Muscle of arm (tissue), 14 donors: ENCODE measurements at places on chromosomes 3 and 15. TPM values are rescaled to one million over a fixed set of nuclear protein-coding genes. Genes with fewer than 3 reads are reported as not detected.

- DNase-seq, result no peak
Measured at GRCh38 chr3:57331078-57331610, 38.7 kb upstream of the ASB14 start.

DNA sequence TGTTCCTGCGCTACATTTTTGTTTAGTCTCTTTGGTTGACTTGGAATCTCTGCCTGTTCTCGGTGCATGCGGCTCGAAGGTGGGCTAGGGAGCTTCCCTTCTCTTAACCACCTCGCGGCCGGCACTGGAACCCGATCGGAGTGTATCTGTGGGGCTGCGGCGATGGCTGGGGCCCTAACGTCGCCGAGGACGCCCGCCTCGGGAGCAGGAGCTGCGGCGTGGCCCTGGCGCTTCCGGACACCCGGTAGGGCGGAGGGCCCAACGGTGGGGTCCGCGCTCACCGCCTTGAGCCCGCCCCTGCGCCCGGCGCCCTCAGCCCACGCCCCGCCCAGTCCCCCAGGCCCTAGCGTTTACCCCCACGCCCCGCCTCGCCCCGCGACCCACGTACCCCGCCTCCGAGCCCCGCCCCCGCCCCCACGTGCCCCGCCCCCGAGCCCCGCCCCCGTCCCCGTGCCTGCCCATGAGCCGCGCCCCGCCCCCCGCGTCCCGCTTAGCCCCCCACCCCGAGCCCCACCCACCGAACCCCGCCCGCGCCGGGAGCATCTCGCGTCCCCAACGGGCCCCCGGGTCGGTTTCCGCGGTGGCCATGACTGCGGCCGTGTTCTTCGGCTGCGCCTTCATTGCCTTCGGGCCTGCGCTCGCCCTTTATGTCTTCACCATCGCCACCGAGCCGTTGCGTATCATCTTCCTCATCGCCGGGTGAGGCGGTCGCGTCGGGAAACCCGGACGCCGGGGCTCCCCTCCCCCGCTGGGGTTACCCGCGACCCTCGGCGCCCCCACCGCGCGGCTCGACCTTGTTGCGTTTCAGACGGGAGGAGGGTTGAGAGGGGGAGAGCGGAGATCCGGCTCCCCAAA, at the start of gene APH1B:
Gene APH1B (plus strand): TSS at position 568 of the 855 bp plus-strand sequence. CDS start 19 bp downstream, at position 587.
- DNase-seq, result peak; percentile 72

CLDN1 gene
- polyA plus RNA-seq, result not detected

IGF2BP2 gene
- 45.3 TPM for polyA plus RNA-seq

TNFSF10 gene
- 10.8 TPM for polyA plus RNA-seq

- peak; percentile 94 for DNase-seq
Measured at GRCh38 chr15:38129531-38130204, 123.0 kb upstream of the SPRED1 start.

ITIH1 gene
- not detected for polyA plus RNA-seq

DNA sequence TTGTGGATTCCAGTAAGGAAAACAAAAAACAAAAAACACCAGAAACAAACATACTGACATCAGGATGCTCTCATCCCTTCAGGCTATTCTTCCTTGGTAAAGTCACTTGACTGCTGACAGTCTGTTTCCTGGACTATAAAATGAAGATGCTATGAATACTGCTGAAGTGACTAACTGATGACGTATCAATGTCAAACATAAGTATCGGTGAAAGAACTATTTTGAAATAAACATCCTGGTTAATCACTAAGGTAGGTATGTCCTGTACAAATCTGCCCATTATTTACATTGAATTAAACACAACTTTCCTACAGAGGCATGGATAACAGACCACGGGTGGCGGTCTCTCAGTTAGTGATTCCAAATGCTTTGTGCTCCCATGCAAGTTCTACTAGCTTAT, 45.9 kb downstream of the CHAC1 start:
- no peak for DNase-seq

DNA sequence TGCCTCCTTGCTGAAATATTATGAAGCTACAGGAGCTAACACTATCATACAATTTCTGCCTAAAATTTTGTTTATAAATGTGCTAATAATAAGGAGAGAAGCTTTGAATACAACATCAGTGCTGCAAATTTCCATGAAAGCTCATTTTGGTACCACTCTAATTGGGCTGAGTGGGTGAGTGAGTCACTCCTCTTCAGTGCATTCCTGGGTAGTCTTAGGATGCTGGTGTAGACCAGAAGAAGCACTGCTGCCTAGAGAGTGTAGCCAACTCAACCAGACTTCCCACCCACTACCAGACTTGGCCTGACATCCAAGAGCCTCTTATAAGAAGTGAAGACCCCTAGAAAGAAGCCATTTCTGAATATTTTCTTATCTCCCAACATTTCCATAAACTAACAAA, 32.5 kb upstream of the CCDC54 start:
- DNase-seq, result no peak

SOX14 gene
- not detected for polyA plus RNA-seq
